ENCODE measurements at places on chromosomes 6 and 20. TPM values are rescaled to one million over a fixed set of nuclear protein-coding genes. Genes with fewer than 3 reads are reported as not detected.

Gene COL21A1
- total RNA-seq, result 91.3 TPM

Gene DHX16
- total RNA-seq, result 23.0 TPM

Gene CHRNA4
- total RNA-seq, result 0.52 TPM

Gene METTL24
- total RNA-seq, result 0.52 TPM

Gene LHFPL5
- total RNA-seq, result not detected

Gene SPATS1
- total RNA-seq, result not detected

Gene MOG
- not detected for total RNA-seq

Gene REPS1
- 61.1 TPM for total RNA-seq

Gene FAM184A
- 10.4 TPM for total RNA-seq

Gene CNPY3
- total RNA-seq, result 9.4 TPM

Gene SLC26A8
- total RNA-seq, result under 0.01 TPM

Gene IP6K3
- 13.6 TPM for total RNA-seq

Gene RNF182
- total RNA-seq, result under 0.01 TPM

Gene SPAG4
- total RNA-seq, result 1.0 TPM

Gene TRIM15
- not detected for total RNA-seq

Gene WFDC5
- total RNA-seq, result not detected

Gene NELFE
- 61.6 TPM for total RNA-seq

Gene TRIM31
- total RNA-seq, result not detected

Gene DEFB132
- total RNA-seq, result not detected

Gene TMEM242
- 6.8 TPM for total RNA-seq

Gene MYB
- 0.52 TPM for total RNA-seq

Gene NRSN1
- total RNA-seq, result not detected

Gene DLL1
- total RNA-seq, result 13.6 TPM

Gene CCN6
- total RNA-seq, result not detected

Gene PNLDC1
- not detected for total RNA-seq

Gene EFCAB8
- not detected for total RNA-seq

Data from skeletal muscle tissue (tissue), 5 donors.